ENCODE measurements at places on chromosomes 7 and 10.
A peak's percentile ranks its signal among the peaks of the same experiment; 100 is the strongest.

- DNase-seq = no peak
Observed at GRCh38 chr10:123474700-123475099, 191.5 kb upstream of the GPR26 start.

- DNase-seq = no peak
Observed at GRCh38 chr7:28405662-28406061, 6.7 kb upstream of the CREB5 start.

GRCh38 chr10:91603931-91604331, 28.9 kb downstream of the PPP1R3C start:
- DNase-seq = no peak

DNA sequence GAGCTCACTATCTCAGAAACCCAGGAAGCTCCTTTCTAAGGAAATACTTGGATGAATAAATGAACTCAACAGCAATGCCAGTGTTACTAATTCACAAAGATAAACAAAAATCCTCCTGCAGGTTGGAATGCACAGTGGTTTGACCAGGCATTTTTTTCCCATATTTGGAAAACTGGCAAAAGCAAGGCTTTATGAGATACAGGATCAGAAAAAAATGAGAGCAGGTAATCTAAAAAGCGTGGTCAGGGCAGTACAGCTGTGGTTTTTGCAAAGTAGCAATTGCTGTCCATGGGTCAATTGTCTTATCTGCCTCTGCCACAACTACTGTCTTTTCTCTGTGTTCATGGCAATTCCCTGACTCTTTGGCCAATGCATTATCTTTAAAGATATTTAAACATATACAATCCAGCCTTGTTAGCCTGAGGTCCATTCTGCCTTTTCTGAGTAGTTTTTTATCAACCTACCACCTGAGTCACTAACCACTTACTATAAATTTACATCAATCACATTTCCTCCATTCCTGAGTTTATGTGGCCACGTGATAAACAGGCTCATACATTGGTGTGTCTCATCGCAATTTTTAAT, 564.5 kb upstream of the IGFBP3 start:
- no peak for DNase-seq

DNA sequence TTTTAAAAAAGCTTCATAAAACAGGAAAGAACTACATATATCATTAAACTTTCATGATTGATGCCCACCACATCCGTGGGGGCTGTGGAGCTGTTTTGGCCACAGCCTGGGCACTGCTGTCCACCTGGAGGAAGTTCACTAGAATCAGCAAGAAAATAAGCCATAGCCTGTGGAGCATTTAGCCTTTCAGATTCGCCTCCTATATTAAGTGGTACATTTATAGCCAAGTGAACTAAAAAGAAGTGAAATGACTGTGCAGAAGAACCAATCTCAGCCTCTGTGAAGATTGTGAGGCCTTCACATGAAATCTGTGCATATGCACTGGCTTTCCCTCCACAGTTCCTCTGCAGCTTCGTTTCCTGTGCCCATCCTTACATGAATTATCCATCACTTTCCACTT, 23.5 kb downstream of the WNT16 start:
- no peak for DNase-seq

- DNase-seq = no peak
Observed at GRCh38 chr10:97250952-97251351, 41.5 kb downstream of the ARHGAP19 start.

- no peak for DNase-seq
Observed at GRCh38 chr7:11538751-11539299, 293.2 kb downstream of the THSD7A start.

GRCh38 chr10:73812657-73813056, 1.3 kb upstream of the NDST2 start:
- no peak for DNase-seq

- no peak for DNase-seq
Observed at GRCh38 chr10:23371073-23371472, 26.5 kb upstream of the C10orf67 start.

DNA sequence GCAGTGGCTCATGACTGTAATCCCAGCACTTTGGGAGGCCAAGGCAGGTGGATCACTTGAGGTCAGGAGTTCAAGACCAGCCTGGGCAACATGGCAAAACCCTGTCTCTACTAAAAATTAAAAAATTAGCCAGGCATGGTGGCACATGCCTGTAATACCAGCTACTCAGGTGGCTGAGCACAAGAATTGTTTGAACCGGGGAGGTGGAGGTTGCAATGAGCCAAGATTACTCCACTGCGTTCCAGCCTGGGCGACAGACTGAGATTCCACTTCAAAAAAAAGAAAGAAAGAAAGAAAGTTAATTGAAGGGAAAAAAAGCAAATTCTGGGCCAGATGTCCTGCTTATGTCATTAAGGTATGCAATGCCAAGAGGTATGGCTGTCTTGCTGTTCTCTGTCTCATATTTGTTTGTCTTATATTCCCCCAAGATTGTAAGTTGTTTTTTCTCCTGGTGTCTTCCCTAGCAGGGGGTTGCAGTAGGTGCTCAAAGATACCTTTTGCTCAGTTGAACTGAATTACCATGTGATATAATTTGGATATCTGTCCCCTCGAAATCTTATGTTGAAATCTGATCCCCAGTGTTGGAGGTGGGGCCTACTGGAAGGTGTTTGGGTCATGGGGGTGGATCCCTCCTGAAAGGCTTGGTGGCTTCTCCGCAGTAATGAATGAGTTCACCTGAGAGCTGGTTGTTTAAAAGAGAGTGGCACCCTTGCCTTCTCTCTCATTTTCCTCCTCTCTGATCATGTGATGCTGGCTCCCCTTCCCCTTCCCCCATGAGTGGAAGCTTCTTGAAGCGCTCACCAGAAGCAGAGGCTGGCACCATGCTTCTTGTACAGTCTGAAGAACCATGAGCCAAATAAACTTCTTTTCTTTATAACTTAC, 60.9 kb downstream of the MYOF start:
- no peak for DNase-seq

DNA sequence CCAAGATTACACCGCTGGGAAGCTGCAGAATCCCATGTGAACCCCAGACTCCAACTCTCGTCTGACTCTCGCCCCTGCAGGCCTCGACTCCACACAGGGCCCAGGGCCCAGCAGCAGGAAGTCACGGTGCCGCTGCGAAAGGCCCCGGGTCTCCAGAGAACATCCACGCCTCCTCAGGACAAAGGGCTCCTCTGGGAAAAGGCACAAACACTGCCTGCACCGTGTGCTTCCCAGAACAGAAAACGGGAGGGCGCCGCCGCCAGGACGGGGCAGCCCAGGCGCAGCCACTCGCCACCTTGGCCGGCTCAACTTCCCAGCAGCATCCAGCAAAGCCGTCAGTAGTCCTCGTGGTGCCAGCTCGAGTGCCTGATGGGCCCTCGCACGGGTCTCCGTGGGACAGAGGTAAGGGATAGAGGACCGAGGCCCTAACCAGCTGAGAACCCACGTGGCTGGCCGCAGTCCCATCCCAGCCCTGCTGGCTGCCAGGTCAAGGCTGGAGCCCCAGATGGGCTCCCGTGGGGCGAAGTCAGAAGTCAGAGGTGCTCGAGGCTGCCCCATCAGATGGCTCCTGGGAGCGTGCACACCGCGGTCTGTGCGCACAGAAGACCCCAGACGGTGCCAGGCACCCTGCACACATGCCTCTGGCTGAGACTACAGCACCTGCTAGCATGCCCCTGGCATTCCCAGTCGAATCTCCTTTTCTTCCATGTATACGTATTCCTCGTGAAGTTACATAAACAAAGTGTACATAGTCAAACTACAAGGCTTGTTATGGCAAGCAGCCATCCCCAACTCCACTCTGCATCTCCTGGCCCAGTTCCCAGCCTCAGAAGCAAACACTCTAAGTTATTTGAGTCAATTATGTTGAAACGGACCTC, 60.2 kb downstream of the MAD1L1 start:
- no peak for DNase-seq

DNA sequence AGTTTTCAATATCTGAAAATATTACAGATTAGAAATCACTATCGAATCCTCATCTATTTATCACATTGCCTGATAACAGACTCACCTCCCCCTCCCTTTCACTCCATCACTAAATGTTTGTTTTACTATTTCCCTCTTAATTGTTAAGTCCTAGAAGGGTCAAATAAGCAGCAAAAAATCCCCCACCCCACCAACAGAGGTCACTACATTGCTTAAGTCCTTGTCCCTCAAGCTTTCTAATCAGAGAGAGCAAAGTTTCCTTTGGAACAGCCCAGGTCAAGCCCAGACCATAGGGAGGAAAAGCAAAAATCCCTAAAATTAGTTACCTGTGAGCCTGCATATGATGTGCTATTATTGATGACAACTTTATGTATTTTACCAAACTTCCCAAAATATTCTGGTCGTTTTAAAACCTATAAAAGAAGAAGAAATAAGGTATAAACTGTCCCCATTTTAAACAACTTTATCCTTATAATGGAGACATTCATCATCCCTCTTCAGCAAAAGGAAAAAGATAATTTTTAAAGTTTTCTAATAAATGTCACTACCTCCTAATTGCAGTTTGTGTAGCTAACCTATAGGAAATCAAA, 95.0 kb downstream of the CNOT4 start:
- DNase-seq = no peak

GRCh38 chr10:124493214-124493882, 31.7 kb downstream of the LHPP start:
- no peak for DNase-seq

- no peak for DNase-seq
Observed at GRCh38 chr10:68224810-68225209, 7.1 kb downstream of the ATOH7 start.

DNA sequence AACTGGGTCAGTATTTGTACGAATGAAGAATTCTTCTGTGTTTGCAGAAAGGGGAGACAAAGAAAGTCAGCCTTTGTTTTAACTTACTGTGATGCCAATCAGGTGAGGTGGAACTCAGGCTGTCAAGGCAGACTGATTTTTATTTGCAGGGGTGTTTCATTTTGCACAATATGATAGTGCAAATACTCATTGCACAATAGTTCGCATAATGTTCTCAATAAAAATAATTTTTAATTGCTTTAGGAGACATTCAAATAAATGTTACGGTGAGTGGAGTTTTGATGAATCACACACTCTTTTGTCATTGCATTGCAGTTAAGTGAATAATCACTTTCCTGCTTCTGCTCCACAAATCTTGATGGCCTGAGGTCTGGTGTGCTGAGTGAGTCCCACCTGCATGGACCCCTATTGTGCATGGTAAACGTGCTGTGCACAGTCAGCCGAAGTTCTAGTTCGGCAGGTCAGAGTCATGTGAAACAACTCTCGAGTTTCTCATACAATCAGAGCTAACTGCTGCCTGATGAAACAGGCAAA, 141.3 kb upstream of the FZD8 start:
- DNase-seq = no peak

DNA sequence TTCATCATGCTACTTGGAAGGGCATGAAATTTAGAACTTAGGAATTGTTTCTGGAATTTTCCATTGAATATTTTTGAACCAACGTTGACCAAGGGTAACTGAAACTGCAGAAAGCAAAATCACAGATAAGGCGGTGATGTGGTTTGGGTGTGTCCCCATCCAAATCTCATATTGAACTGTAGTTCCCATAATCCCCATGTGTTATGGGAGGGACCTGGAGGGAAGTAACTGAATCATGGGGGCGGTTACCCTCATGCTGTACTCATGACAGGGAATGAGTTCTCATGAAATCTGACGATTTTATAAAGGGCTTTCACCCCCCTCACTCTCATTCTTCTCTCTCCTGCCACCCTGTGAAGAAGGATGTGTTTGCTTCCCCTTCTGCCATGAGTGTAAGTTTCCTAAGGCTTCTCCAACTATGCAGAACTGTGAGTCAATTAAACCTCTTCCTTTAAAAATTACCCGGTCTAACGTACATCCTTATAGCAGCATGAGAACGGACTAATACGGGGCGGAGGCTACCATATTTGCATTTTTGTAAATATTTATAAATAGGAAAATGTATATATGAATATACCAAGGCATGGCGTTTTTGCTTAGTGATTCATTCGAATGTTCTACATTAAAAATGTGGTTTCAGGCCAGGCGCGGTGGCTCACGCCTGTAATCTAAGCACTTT, 12.4 kb downstream of the NMT2 start:
- DNase-seq = no peak

DNA sequence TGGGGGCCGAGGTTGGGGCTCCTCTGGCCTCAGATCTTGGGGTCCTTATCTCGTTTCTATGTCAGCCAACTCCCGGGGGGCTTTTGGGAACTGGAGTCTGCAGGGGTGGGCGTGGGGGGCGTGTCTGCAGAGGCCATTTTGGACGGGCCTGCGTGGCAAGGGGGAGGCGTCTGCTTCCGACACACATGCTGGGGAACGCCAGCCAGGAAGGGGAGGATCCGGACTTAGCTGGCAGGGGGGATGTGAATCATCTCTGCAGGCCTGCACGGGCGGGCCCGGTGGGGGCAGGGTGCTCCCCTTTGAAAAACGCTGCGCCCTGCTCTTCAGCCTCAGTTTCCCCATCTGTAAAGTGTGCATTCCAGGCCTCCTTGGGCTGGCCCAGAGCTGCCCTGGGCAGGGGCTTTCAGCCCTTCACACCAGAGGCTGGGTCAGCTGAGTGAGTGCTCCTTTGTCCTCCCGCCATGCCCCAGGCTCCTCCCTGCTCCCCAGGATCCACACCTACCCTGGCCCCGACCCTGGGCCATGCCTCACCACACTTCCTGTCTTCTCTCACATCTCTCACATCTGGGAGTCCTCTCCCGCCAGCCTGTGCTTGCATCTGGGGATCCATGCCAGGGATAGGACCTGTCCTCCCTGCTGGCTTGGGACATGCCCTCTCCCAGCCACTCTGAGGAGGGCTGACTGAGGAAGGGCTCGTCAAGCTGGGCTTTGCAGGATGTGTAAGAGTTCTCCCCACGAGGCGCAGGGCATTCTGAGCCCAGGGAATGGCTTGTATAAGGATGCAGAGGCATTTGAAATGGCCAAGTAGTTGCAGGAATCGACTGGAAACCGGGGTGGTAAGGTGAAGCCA, 172.6 kb upstream of the TNRC18 start:
- peak; percentile 43 for DNase-seq

DNA sequence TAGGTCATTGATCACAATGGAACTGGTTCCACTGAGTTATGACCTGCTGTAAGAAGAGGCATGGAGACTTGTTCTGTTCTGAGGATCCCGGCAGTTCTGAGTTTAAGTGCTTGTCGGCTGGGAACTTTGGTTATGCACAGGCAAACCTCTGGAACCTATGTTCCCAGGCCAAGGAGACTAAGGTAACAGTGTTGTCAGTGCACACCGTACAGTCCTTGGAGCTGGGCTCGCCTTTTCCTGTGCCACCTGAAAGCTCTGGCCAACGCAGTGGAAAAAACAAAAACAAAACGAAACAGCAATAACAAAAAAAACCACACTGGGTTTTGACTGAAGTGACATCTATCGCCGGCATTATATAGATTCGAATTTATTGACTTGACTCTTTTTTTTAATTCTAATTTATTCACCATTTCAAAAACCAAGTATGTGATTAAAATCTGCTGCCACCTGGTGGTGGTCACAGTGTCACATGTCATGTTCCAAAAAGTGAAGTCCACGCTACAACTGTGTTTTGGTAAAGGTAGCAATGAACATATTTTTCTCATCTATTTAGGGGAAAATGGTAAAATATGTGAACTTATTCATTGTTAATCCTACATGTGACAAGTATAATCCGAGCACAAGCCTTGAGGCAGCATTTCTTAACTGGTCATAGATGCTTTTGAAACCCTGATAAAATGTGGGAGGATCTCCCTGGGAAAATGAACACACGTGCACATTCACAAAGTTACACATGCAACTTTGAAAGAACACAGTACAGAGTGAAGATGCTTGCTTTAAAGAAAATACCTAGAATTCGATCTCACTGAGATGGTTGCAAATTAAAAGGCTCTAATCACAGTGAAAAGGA, 113.8 kb upstream of the PPP2R2D start:
- DNase-seq = peak; percentile 16

Measured in amygdala (tissue), 56 donors.